ENCODE measurements at places on chromosomes 13 and 19.

GRCh38 chr19:3698974-3699740, 1.1 kb downstream of the PIP5K1C start:
- DNase-seq: peak; percentile 58

- DNase-seq: no peak
Observed at GRCh38 chr19:347946-348861, 3.6 kb upstream of the MIER2 start.

GRCh38 chr19:11848200-11848593, 329 bp upstream of the ZNF439 start:
- DNase-seq: no peak

DNA sequence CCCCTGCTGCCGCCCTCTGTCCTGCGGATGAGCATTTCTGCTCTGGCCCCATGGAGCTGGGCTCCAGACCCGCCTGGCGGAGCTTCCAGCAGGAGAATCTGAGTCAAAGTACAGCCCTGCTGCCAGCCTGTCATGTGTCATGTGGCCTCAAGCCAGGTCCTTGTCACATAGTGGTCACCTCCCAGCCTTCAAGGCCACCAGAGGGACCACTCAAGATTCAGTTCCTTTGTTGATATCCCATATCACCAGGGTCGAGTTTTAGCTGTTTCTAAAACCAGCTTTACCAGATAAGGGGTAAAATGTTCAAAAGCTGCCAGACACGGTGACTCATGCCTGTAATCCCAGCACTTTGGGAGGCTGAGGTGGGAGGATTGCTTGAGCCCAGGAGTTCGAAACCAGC, 13.4 kb downstream of the THOP1 start:
- DNase-seq: peak; percentile 92

- peak; percentile 76 for DNase-seq
Observed at GRCh38 chr19:50162988-50163387, at the start of gene IZUMO2. Gene IZUMO2 (minus strand): TSS chr19:50163281. CDS start chr19:50163194, 87 bp downstream.

DNA sequence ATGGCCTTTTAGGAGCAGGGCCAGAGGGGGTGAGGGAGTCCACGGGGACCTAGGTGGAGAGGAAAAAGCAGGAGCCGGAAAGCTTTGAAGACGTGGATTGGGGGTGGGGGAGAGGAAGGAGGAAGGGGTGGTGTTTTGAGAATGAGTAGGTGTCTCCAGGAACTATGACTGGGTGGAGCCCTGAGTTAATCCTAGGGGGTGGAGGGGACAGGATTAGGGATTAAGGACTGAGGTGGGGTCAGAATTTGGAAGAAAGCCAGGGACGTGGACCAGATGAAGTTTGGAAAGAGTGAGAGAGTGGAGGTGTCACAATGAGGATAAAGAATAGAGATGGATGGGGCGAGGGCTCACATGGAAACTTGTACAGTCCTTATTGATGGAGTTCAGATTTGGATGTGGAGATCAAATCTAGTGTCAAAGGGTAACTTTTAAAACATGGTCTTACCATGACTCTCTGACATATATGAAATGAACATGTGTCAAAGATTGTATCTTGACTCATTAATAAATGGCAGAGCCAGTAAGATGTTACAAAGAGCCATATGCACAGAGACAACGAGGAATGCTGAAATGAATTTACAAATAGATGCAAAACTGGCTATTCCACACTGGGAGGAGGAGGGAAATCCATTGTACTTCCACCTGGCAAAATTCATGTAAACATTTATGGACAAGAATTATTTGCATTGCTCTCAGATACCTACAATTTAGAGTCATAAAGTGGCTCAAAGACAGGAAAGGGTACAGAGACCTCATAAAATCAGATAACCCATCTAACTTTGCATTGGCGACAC, 1.7 kb upstream of the KLK13 start:
- DNase-seq: no peak

DNA sequence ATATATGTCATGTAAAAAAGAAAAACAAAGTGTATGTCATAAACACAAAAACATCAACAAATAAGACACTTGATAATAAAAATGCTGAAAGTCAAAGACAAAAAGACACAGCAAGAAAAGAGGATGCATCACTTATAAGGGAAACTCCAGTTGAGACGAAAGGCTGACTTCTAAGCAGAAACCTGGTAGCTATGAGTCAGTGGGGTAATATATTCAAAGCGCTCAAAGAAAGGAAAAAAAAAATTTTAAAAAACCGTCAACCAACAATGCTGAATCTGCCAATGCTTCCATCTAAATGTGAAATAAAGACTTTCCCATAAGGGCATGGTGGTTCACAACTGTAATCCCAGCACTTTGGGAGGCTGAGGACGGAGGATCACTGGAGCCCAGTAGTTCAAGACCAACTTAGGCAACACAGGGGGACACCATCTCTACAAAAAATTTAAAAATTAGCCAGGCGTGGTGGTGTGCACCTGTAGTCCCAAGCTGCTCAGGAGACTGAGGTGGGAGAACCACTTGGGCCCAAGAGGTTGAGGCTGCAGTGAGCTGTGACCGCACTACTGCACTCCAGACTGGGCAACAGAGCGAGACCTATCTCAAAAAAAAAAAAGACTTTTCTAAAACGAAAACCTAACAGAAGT, 24.0 kb downstream of the USP12 start:
- no peak for DNase-seq

- no peak for DNase-seq
Observed at GRCh38 chr13:31947105-31947504, 84.5 kb upstream of the FRY start.

- no peak for DNase-seq
Observed at GRCh38 chr19:47882890-47883289, 3.2 kb downstream of the SULT2A1 start.

DNA sequence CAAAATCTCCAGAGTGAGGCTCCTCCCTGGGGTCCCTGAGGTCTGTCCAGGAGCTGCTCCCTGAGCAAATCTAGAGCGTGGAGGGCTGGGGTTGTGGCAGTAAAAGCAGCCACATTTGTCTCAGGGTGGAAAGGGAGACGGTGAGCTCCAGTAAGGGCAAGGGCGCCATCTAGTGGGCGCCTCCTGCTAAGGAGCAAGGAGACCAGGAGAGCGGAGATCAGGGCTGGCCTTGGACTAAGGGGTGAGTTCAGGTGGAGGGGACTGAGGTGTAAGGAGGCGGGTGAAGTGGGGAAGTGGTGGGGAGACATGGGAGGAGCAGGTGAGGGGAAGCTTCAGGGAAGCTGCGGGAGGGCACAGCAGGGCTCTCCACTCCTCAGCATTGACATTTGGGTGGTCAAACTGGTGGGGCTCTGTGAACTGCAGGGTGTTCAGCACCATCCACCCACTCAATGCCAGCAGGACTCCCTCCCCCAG, 5.3 kb upstream of the CEACAM21 start:
- DNase-seq: peak; percentile 91

DNA sequence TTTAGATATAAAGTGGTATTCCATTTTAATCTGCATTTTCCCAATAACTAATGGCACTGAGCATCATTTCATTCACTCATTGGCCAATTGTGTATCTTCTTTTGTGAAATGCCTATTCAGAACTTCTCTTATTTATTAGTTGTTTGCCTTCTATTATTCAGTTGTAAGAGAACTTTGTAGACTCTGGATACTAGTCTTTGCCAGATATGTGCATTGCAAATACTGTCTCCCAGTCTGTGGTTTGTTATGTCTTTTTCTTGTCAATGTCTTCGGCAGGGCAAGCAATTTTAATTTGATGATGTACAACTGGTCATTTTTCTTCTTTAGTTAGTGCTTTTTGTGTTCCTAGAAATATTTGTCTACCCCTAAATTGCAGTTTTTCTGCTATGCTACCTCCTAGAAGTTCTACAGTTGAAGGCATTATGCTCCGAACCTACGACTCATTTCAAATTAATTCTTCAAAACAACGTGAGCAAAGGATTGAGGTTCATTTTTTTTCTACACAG, 115.9 kb downstream of the TSHZ3 start:
- DNase-seq: no peak

- no peak for DNase-seq
Observed at GRCh38 chr13:74084375-74084935, 49.7 kb downstream of the KLF12 start.

GRCh38 chr13:27440408-27440807, 10.0 kb downstream of the MTIF3 start:
- no peak for DNase-seq

- DNase-seq: no peak
Observed at GRCh38 chr13:96544957-96545356, 449.3 kb downstream of the OXGR1 start.

DNA sequence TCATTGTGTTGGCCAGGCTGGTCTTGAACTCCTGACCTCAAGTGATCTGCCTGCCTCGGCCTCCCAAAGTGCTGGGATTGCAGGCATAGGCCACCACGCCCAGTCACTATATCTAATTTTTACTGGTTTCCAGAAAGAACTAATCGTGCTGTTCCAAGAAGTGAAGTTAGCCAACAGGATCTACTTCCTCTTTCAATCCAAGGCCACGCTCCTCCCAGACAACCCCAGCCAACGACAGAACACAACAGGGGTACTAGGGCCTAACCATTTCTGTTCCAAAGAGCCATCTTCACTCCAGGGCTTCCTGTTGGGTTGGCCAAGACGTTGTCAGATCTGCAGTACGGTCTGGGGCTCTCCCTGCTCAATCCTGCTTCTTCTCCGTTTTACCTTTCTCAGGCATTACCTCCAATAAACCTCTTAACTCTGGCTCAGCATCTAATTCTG, 7.0 kb upstream of the LSM14A start:
- DNase-seq: no peak

GRCh38 chr19:14476673-14477401, 1.7 kb upstream of the PTGER1 start:
- DNase-seq: no peak

- no peak for DNase-seq
Observed at GRCh38 chr19:18300930-18301717, 19.7 kb upstream of the JUND start.

DNA sequence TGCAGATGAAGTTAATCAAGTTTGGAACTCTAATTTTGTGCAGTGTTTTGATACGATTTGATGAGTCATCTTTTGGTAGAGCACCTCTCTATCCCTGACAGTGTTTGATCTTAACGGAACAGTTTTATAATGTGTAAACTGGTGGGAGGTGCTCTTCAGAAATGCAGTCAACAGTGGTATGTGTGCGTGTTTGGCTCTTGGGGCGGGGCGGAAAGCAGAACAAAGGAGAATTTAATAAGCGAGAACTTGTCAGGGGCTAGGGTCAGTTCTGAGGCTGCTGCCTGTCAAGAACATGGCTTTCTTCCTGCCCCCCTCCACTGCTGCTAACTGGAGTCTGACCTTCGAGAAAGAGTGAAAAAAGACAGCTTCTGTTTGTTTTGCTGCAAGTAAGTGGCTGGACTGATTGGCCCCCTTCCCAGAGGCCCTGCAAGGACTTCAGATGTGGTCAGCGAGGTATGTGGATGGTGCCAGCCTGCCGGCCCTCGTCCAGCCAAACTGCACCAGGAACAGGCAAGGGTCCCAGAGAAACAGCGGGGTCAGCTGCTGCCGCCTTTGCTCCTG, 40.8 kb downstream of the BBC3 start:
- DNase-seq: peak; percentile 80

DNA sequence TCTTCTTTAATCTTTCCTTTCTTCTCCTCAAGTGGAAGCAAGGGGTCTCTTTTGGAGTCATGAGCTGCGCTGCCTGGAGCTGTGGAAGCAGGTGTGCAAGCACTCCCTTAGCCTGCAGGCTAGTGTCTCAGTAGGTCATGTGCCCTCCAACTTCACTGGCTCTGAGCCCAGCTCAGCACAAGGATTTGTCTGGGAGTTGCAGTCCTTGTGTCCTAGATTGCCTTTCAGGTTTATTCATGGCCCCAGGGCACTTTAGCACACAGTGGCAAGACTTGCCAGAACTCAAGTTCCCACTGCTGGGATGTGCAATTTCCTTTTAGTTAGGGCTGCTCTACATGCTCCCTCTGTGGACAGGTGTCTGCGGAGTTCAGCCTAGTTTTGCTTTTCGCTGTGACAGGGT, 211.7 kb downstream of the LIG4 start:
- DNase-seq: peak; percentile 36

DNA sequence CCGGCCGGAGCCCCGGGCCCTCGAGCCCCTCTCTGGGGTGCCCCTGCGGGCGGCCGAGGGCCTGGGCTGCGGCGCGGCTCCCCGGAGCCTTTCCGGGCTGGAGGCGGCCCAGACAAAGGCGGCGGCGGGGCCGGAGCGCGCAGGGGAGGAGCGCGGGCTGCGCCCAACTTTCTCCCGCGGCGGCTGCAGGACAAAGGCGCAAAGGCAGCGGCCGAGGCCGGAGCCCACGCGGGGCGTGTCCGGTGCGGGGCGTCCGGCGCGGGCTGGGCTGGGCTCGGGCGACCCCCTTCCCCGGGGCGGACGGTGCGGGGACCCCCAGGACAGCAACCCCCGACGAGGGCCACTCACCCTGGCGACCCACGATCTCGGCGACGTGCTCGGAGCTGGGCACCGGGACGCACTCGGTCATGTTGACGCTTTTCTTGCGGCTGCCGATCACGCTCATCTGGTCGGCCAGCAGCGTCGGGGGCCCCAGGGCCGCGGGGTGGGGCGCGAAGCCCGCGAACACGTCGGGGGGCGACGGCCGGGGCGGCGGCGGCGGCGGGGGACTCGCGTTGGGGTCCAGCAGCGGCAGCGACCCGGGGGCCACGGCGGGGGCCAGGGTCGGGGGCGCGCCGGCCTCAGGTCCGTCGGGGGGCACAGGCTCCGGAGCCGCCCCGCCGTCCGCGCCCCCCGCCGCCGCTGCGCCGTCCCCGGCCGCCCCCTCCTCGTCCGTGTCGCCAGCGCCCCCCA, 843 bp downstream of the MEX3D start:
- DNase-seq: no peak

- DNase-seq: peak; percentile 48
Observed at GRCh38 chr19:34837262-34837661, 64.2 kb upstream of the ZNF599 start.

DNA sequence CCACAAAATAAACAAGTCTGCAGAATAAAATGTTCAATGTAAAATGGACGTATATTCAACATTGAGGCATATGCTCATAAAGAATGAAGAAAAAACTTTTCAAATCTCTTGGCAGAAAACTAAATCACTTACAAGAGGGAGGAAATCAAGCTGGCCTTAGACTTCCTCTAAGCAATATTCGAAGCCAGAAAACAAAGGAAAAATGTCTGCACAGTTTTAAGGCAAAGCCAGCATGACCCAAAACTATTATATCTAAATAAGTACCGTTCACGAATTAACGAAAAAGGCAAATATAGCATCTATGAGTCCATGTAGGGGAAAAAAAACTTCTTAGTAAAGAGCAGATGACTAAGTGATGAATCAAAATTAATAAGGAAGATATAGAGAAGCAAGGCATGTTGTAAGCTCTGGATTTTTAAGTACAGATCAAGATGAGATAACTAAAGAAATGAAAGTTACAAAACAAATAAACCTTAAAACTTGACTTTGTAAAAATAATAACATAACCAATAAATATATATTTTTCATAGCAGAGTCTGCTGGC, 101.3 kb downstream of the KCNRG start:
- no peak for DNase-seq

DNA sequence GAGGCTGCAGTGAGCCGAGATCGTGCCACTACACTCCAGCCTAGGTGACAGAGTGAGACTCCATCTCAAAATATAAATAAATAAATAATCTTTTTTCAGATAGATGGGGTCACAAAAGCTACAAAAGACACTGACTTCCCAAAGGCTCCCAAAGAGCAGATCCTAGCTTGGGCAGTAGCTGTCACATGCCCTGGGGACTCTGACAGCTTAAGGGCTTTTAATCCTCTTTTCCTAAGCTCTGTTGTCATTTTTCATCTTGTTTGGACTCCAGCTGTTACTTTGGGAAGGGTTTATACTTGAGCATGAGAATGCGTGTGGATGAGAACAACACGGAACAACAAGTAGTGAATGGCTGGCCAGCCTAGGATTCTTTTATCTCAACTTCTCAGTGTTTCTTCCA, 231.7 kb downstream of the MZT1 start:
- no peak for DNase-seq
